Dermis blood vessel endothelial cell (primary cell): ENCODE measurements at places on chromosomes 3 and 15. TPM values are rescaled to one million over a fixed set of nuclear protein-coding genes. Genes with fewer than 3 reads are reported as not detected.

GOLGA6D gene
- not detected in 2 replicates for total RNA-seq

CPNE9 gene
- not detected in 2 replicates for total RNA-seq

CA12 gene
- 0.68 and 0.79 TPM in 2 replicates for total RNA-seq

RBPMS2 gene
- 0.14 TPM in 1 of 2 replicates, not detected in the other for total RNA-seq

DLEC1 gene
- under 0.01 TPM in 1 of 2 replicates, not detected in the other for total RNA-seq

GNL3 gene
- total RNA-seq: 113 and 135 TPM in 2 replicates

LMAN1L gene
- total RNA-seq: not detected in 2 replicates

CCR9 gene
- not detected in 2 replicates for total RNA-seq

COL6A5 gene
- not detected in 2 replicates for total RNA-seq

LSMEM2 gene
- not detected in 2 replicates for total RNA-seq

PDIA5 gene
- 96.3 and 102 TPM in 2 replicates for total RNA-seq

CHST2 gene
- total RNA-seq: 2.7 and 7.8 TPM in 2 replicates

NR1I2 gene
- under 0.01 TPM in 1 of 2 replicates, not detected in the other for total RNA-seq

CPN2 gene
- not detected in 2 replicates for total RNA-seq

CSTA gene
- total RNA-seq: not detected in 2 replicates

PLS1 gene
- total RNA-seq: 0.85 and 2.2 TPM in 2 replicates

TXNRD3 gene
- 7.3 and 9.4 TPM in 2 replicates for total RNA-seq

MYLK gene
- total RNA-seq: 69.6 and 78.1 TPM in 2 replicates

SLC15A2 gene
- total RNA-seq: 0.33 and 0.34 TPM in 2 replicates

C3orf85 gene
- not detected in 2 replicates for total RNA-seq

COL8A1 gene
- 263 and 653 TPM in 2 replicates for total RNA-seq

IQCB1 gene
- 10.6 and 15.5 TPM in 2 replicates for total RNA-seq

SLC28A2 gene
- not detected in 2 replicates for total RNA-seq

STRC gene
- 0.33 TPM in 1 of 2 replicates, not detected in the other for total RNA-seq

ECE2 gene
- not detected in 2 replicates for total RNA-seq

PLSCR2 gene
- total RNA-seq: 0.33 and 0.34 TPM in 2 replicates

TIMP4 gene
- total RNA-seq: 0.34 and 0.51 TPM in 2 replicates

GALNT15 gene
- 104 and 175 TPM in 2 replicates for total RNA-seq

CTXN2 gene
- not detected in 2 replicates for total RNA-seq

PARP3 gene
- 9.9 and 17.9 TPM in 2 replicates for total RNA-seq

SLCO2A1 gene
- 4.9 and 10.7 TPM in 2 replicates for total RNA-seq

ATP10A gene
- total RNA-seq: 0.05 and 0.17 TPM in 2 replicates

FHIT gene
- 0.51 and 0.56 TPM in 2 replicates for total RNA-seq

C2CD4A gene
- 1.5 and 2.7 TPM in 2 replicates for total RNA-seq

RASL12 gene
- total RNA-seq: not detected in 2 replicates

BUB1B gene
- total RNA-seq: 12.8 and 39.7 TPM in 2 replicates

PDZRN3 gene
- total RNA-seq: under 0.01 and 0.23 TPM in 2 replicates

CD80 gene
- 0.14 and 0.17 TPM in 2 replicates for total RNA-seq

SH3BP5 gene
- 134 and 145 TPM in 2 replicates for total RNA-seq

PTPRG gene
- 25.6 and 26.0 TPM in 2 replicates for total RNA-seq

KLHDC8B gene
- 76.8 and 90.4 TPM in 2 replicates for total RNA-seq

HESX1 gene
- 0.34 and 0.47 TPM in 2 replicates for total RNA-seq

GRM2 gene
- under 0.01 TPM in 1 of 2 replicates, not detected in the other for total RNA-seq

GOLGA8R gene
- 0.37 and 1.0 TPM in 2 replicates for total RNA-seq

C3orf22 gene
- not detected in 2 replicates for total RNA-seq

MKRN3 gene
- total RNA-seq: 0.34 and 0.88 TPM in 2 replicates

FMN1 gene
- 0.09 and 0.17 TPM in 2 replicates for total RNA-seq

MFGE8 gene
- total RNA-seq: 48.1 and 49.7 TPM in 2 replicates

MAGEL2 gene
- total RNA-seq: under 0.01 TPM in 1 of 2 replicates, not detected in the other

VGLL3 gene
- 0.33 and 1.0 TPM in 2 replicates for total RNA-seq

SHF gene
- 1.8 and 3.7 TPM in 2 replicates for total RNA-seq

IGF1R gene
- total RNA-seq: 65.3 and 93.5 TPM in 2 replicates

PLD1 gene
- 66.2 and 88.7 TPM in 2 replicates for total RNA-seq

CCR3 gene
- not detected in 2 replicates for total RNA-seq

MBD4 gene
- total RNA-seq: 26.4 and 30.4 TPM in 2 replicates
